Activated B cell treated with CpG ODN at 0.5 μM for 24 hours (primary cell): ENCODE measurements at places on chromosomes 5 and 9. TPM values are rescaled to one million over a fixed set of nuclear protein-coding genes. Genes with fewer than 3 reads are reported as not detected.

DNA sequence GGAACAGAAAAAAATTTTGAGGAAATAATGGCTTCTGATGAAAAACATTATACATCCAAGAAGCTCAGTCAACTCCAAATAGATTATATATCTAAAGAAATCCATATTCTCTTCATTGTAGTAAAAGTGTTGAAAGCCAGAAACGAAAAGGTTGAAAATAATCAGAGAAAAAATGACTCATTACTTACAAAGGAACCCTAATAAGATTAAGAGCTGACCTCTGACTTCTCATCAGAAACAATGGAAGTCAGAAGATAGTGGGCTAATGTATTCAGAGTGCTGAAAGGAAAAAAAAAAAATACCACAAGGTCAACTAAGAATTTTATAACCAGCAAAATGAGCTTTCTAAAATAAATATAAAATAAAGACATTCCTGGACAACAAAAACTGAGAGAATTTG lies 60.0 kb downstream of the HSD17B4 start:
- no peak for DNase-seq
- no peak overlapping the region for H3K27ac ChIP-seq
- peaks cover 69% of the 10 kb centered on the region for H3K36me3 ChIP-seq

- no peaks in the 10 kb centered on the region for H3K27me3 ChIP-seq
- no peak for DNase-seq
- peaks cover 8% of the 10 kb centered on the region for H3K4me1 ChIP-seq
- H3K36me3 ChIP-seq = peaks cover 28% of the 10 kb centered on the region
Measured at GRCh38 chr5:55671975-55672374, 40.1 kb downstream of the SLC38A9 start.

DNA sequence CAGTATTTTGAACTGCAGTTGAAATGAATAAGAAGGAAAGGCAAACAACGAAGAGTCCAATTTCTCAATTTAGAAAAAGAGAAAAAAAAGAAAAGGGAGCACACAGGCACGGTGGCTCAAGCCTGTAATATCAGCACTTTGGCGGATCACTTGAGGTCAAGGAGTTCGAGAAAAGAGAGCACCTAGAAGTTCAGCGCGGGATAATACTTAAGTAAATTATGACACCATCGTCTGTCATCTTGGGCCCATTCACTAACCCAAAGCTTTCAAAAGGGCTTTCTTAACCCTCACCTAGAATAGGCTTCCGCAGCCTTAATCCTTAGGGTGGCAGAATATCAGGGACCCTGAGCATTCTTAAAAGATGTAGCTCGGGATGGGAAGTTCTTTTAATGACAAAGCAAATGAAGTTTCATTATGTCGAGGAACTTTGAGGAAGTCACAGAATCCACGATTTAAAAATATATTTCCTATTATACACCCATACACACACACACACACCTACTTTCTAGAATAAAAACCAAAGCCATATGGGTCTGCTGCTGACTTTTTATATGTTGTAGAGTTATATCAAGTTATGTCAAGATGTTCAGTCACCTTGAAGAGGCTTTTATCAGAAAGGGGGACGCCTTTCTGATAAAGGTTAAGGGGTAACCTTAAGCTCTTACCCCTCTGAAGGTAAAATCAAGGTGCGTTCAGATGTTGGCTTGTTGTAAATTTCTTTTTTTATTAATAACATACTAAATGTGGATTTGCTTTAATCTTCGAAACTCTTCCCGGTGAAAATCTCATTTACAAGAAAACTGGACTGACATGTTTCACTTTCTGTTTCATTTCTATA lies 602 bp upstream of the CD274 start:
- no peaks in the 10 kb centered on the region for H3K27me3 ChIP-seq
- DNase-seq = no peak
- peak overlapping the region; percentile 95 for H3K4me3 ChIP-seq
- H3K4me1 ChIP-seq = peaks cover 67% of the 10 kb centered on the region
- peak overlapping the region; percentile 96 for H3K27ac ChIP-seq
- H3K36me3 ChIP-seq = peaks cover 21% of the 10 kb centered on the region

DNA sequence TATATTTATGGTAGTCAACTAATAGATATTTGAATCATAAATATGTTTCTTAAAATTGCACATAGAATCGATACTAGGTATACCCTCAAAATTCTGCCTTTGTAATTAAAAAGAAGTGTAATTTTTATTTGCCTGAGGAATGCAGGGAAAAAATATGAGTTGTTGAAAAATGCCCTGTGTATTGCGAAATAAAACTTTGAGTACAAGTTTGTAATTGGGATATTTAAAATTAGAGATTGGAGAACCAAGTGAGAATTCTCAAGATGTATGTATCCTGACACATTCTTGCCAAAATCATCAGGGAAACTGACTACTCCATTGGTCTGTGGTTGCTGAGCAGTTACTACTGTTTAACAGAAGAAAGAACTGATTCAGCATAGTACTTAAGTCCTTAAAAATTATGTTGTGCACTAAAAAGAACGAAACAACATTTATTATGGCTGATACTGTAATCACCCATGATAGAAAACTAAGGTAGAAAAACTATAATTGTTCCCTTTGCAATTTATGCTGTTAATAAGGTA lies 36.0 kb downstream of the ST8SIA4 start:
- H3K36me3 ChIP-seq = peaks cover 56% of the 10 kb centered on the region
- H3K4me1 ChIP-seq = peaks cover 31% of the 10 kb centered on the region
- H3K4me3 ChIP-seq = no peak overlapping the region
- DNase-seq = no peak

- no peak overlapping the region for H3K4me3 ChIP-seq
- H3K36me3 ChIP-seq = no peaks in the 10 kb centered on the region
- H3K4me1 ChIP-seq = no peaks in the 10 kb centered on the region
- no peak overlapping the region for H3K27ac ChIP-seq
Measured at GRCh38 chr9:96293498-96294158, 8.3 kb downstream of the HSD17B3 start.

DNA sequence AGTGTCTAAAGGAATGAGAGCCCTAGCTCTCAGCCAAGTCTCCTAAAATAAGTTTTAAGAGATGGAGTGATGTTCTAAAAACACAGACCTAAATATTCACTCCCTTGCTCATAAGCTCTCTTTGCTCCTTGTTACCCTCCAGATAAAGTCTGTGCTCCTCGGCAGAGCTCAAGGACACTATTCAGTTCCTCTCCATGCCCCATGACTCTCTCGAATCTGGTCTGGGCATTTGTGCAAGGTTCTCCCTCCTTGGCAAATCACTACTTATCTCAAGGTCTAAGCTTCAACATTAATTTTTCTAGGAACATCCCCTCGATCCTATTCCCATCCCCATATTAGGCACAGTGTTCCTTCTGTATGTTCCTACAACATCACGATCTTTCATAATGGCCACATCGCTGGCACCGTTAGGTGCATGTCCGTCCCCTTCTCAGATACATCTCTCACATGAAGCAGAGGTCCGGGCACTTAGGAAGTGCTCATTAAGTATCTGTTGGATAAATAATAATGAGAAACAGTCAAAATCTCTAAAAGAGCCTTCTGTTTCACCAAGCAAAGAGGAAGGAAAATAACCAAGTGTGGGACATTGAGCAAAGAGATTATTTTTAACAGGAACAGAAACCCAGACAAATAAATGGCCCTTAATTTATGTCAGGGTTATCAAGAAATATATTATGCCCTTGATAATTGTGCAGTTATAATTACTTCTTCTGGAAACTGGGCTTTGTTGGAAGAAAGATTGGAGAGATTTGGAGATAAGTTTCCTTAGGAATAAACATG lies 85.9 kb upstream of the HTR4 start:
- H3K4me1 ChIP-seq = peaks cover 10% of the 10 kb centered on the region
- no peak overlapping the region for H3K4me3 ChIP-seq
- no peak for DNase-seq
- no peaks in the 10 kb centered on the region for H3K36me3 ChIP-seq
- H3K27ac ChIP-seq = no peak overlapping the region
- H3K27me3 ChIP-seq = no peaks in the 10 kb centered on the region

- peaks cover 4% of the 10 kb centered on the region for H3K27me3 ChIP-seq
- H3K27ac ChIP-seq = no peak overlapping the region
- peaks cover 8% of the 10 kb centered on the region for H3K36me3 ChIP-seq
- H3K4me1 ChIP-seq = peaks cover 8% of the 10 kb centered on the region
- DNase-seq = no peak
Measured at GRCh38 chr9:92119586-92119985, 4.4 kb upstream of the SPTLC1 start.

Gene KIF12
- total RNA-seq = not detected in 2 replicates
